ENCODE measurements at places on chromosomes 6 and 20.
A peak's percentile ranks its signal among the peaks of the same experiment; 100 is the strongest.

GRCh38 chr6:116963972-116964371 is 86.9 kb downstream of the RFX6 start:
- no peak for DNase-seq

GRCh38 chr6:105835373-105835772 is 250.8 kb upstream of the PRDM1 start:
- DNase-seq: no peak

DNA sequence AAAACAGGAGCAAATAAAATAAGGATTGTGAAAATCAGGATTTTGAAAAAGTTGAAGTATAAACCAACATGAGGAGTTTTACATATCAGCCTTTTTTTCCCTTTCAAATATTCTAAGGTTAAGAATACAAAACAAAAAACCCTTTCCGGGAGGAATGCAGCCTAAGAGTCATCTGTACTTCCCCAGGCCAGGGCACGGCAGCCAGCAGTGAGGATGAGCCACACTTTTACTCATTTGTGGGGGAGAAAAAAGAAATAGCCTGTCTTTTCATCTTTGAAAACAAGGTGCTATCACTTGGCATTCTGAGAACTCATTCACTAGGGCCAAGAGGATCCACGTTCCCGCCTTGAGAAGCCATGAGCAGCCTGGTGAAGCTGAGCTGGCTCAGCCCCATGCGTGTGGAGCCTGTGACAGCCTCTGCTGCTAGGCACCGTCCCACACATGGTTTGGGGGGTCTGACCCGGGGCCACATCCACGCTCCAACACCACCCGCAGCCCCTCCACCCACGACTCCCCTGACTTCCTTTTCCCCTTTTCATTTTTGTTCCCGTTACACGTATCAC is 11.2 kb downstream of the SLC22A1 start:
- DNase-seq: no peak

GRCh38 chr6:82040405-82041221 is 206.9 kb downstream of the IBTK start:
- no peak for DNase-seq

DNA sequence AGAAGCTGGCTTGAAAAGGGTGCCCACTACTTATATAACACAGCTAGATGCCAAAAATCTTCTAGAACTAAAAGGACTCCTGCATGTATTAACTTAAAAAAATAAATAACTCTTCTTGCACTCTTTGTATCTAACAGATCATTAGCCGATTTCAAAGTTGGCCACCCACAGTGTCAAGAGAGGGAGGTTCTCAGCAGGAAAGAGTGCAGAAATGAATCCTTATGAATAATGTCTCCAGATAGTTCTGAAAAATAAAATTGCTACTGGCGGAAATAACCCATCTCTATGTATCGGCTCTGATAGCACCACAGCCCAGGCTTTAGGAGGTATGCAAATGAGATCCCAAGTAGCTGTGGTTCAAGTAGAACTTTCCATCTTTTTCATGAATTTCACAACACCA is 232.7 kb downstream of the PHF3 start:
- no peak for DNase-seq

- no peak for DNase-seq
These were observed 1.3 kb downstream of the FLOT1 start for GRCh38 chr6:30741063-30741779.

DNA sequence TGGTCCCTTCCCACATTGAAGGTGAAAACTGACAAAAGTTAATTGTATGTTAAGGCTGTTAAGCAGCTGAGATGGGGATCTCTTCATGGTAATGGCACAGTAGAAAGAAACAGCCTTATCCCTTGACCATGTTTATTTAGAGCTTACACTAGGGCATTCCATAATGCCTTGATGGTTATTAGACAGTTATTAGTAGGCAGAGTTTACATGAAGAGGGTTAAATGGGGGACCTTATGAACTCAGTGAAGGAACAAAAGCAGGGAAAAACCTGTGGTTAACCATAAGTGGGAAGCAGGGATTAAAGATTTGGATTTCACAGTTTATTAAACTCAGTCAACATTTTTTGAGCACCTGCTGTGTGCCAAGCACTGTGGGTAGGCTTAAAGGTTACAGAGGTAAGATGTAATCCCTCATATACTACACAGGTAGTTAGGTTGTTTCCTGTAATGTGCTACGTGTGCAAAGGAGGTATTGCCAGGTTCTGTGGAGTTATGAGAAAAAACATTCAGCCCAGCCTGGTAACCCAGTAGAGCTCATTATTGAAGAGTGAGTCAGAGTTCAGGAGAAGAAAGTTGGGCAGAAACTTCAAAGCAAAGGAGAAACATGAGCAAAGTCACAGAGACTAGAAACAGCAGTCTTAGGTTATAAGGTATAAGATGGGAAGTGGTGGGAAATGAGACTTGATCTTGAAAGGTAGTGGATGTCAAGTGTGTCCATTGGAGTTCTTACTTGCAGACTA is 32.3 kb upstream of the GNRH2 start:
- no peak for DNase-seq

- DNase-seq: no peak
These were observed 420.1 kb downstream of the PREX1 start for GRCh38 chr20:48407710-48408109.

DNA sequence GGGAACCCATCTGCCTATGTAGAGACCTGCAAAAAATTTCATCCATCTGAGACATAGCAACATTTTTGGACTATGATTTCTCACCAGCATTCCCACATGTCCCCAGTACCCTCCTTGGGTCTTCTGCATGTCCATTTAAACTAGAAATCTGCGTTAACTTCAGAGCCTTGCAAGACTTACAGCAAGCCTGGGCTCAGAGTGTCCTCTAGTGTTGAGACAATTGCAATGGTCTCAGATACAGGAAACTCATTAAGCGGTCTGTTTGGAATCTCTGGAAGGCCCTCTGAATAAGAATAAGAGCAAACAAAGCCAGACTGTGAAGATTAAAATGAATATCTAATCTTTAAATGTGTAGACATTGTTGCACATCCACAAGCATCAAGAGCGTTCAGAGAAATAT is 20.5 kb upstream of the PI3 start:
- DNase-seq: no peak

DNA sequence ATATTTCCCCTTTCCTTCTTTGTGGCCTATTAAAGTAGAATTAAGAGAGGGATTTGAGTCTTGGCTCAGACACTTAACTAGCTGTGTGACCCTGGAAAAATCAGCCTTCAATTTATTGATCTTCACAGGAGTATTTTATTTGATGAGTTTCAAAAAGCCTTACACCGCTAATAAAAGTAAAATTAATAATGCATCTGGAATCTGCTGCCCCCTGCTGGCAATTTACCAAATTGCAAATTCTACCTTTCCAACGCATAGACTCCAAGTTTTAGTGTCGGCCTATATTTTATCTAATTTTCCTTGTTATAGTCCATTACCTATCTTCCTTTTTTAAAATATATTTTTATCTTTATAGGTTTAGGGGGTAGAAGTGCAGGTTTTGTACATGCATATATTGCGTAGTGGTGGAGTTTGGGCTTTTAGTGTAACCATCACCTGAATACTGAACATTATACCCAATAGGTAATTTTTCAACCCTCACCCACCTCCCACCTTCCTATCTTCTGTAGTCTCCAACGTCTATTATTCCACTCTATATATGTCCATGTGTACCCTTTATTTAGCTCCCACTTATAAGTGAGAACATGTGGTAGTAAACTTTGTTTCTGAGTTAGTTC is 46.3 kb downstream of the GOPC start:
- DNase-seq: no peak

DNA sequence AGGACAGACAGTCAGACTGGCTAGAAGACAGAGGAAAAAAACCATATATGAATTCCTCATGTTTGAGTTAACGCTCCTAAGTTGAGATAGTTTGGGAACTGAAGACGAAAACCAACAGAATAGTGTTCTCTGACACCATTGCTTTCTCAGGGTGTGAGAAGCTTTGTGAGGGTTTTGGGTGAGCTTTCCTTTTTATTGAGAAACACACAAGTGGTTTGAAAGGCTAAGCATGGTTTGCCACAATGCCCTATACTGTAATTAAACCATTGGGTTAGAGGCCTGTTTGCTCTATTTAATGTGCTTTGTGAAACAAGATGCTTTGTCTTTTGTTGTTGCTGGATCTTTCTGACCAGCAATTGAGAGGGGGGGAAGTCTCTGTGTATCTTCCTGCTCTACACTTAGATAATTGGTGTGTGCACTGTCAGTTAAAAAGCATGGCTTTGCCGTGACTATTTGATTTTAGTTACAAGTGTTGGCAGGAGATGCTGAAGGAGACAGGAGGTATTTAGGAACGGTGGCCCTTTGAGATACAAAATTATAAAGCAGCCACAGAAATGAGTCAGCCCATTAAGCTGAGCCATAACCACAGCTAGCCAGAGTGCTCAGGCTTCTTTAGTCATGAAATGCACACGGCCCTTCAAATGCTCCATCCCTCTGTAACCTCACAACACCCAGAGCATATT is 273.0 kb upstream of the PREP start:
- DNase-seq: no peak

GRCh38 chr6:26525838-26526237 is 12.3 kb upstream of the HMGN4 start:
- DNase-seq: no peak

- DNase-seq: peak; percentile 11
These were observed 7.2 kb downstream of the ATP9A start for GRCh38 chr20:51760905-51761546.

- no peak for DNase-seq
These were observed 132.6 kb downstream of the GPR63 start for GRCh38 chr6:96704713-96705112.

GRCh38 chr20:11905460-11906179 is 12.1 kb upstream of the BTBD3 start:
- DNase-seq: no peak

GRCh38 chr6:104625536-104625935 is 234.2 kb downstream of the HACE1 start:
- DNase-seq: no peak

DNA sequence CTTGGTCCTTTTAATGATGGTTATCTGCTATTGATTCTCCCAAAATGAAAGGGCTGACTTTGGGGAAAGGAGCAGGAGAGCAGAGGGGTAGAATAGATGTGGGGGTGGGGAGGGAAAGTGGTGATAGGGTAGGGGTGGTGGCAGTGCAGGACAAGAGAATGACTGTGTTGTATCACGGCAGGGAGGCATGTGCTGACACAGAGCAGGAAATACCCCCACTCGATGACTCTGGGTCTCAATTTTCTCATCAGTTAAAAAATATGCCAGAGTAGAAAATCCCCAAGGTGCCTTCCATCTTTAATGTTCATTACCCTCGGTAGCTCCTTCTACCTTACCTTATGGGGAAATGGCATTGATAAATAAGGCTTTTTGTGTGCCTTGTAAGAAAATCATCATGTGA is 79.0 kb upstream of the ATXN1 start:
- peak; percentile 48 for DNase-seq

DNA sequence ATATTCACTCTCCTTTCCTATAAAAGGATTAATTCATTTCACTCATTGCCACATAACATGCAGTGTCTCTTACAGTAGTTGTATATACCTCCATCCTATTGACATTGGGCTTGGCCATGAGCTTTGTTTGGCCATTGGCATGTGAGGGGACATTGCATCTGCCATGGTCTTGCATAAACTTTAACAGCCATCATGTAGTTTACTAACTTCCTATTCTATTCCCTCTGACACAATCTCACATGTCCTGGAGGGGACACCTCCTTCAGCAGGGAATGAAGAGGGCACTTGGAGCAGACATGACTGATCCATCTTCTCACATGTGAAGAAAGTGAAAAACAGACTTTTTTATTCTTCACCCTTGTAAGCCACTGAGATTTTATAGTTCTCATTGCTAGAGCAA is 115.5 kb upstream of the MARCKS start:
- DNase-seq: no peak

GRCh38 chr6:34205466-34205865 is 31.2 kb upstream of the HMGA1 start:
- DNase-seq: no peak

GRCh38 chr6:98909236-98909635 is 38.5 kb downstream of the FBXL4 start:
- DNase-seq: no peak

- DNase-seq: no peak
These were observed 97.5 kb downstream of the PTPRK start for GRCh38 chr6:128422871-128423270.

GRCh38 chr6:37987018-37987417 is 167.5 kb downstream of the ZFAND3 start:
- DNase-seq: no peak

DNA sequence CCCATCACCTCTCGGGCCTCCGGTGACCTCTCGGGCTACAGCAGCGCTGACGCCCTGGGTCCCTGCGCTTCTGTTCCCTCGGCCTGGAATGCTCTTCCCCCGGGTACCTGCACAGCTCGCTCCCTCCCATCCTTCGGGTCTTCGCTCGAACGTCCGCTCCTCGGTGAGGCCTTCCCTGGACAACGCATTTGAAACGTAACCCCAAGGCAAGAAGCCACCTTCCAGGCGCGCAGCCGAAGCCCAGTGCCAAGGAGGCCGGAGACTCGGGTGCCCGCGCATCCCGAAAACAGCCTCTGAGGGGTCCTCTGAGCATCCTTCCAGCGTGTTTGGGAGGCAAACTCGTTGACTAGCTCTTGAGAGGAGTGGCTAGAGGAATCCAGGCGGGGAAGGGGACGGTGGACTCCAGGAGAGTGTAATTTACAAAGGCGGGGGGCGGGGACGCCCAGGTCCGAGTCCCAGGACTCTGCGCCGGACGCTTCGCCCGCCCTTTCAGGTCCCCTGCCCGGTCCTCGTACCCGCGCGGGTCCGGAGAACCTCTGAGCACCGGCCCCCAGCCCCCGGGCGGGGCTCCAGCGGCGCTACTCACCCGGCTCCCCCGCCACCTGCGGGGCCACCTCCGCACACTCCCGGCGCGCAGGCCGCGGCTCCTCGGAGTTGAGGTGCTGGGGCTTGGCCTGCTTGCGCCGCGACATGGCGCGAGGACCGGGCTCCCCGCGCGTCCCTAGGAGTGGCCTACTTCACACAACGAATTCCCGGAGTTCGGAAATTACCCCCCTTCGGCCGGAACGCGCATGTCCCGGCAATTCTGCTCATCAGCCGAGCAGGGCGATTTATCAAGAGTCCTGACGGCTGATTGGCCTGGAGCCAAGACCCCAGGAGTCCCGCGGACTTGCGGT is 86.8 kb downstream of the ZFP64 start:
- DNase-seq: peak; percentile 20

DNA sequence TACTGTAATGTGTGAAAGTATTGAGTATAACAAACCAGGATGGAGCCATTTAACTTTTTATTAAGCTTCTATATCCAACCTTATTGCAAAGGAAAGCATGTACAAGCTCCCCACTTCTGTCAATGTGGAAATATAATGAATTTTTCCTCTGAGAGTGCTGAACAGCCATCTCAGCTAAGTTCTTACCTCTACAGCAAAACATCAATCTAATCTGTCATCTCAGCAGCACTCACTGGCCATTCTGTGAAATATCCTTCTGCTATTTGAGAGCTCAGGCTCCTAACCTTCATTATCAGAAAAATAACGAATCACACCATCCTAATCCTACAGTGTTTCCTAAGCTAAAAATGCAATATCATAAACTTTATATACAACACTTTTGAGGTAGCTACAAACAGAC is 194.0 kb upstream of the RNF217 start:
- DNase-seq: no peak

DNA sequence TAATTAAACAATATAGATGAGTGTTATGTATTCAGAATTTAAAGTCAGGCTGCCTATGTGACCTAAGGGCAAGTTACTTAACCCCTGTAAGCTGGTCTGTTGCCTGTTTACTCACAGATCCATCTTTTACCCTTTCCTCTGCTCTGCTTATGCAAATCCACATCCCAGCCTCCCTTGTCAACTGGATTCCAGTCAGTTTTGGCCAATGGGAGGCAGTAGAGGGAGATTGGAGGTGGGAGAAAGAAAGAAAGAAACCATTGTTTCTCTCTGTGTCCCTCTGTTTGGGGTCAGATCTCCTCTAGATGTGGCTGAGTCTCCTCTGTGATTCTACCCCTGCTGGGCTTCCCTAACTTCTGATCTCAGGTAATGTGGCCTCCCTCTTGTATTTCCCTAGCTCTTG is 266.8 kb upstream of the PLN start:
- DNase-seq: no peak
